ENCODE measurements at places on chromosomes 3 and 15.

DNA sequence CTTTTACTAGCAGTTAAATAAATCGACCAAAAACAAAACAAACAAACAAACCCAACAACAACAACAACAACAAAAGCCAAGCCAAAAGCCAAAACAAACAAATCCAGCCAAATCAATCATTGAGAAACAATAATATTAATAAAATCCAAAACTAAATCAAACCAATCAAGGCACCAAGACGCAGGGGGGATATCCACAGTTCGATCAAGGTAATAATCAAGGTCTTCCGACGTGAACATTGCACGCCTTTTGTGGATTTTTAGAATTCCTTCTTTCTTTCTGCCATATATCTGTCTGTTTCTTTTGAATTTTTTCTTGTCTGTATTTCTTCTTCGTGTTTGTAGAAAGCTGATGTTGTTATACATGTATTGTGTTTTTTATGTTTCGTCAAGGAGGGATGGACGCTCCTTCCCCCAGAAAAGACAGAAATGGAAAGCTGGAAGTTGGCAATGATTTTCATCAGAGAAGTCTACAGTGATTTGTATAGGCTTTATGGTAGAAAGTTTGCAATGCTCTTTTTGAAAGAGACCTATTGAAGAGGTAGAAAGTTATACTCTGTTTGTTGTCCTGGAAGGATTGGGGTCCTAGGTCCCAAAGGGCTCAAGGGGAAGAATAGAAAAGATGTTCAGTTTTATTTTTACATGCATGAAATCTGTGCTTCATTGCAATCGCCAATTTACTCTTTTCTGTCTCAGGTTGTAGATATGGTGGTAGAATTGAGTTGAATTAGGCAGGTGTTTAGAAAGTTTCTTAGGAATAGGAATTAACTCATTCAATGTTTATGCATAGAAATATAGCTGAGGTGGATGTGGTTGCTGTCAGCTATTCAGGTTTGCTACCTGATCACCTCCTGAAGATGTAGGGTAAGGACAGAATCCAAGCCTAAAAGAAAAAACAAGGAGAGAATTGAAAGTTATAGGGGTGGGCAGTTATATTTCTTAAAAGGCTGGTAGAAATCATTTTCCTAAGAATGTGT lies 1.2 kb downstream of the ARPP21 start:
- DNase-seq: no peak

DNA sequence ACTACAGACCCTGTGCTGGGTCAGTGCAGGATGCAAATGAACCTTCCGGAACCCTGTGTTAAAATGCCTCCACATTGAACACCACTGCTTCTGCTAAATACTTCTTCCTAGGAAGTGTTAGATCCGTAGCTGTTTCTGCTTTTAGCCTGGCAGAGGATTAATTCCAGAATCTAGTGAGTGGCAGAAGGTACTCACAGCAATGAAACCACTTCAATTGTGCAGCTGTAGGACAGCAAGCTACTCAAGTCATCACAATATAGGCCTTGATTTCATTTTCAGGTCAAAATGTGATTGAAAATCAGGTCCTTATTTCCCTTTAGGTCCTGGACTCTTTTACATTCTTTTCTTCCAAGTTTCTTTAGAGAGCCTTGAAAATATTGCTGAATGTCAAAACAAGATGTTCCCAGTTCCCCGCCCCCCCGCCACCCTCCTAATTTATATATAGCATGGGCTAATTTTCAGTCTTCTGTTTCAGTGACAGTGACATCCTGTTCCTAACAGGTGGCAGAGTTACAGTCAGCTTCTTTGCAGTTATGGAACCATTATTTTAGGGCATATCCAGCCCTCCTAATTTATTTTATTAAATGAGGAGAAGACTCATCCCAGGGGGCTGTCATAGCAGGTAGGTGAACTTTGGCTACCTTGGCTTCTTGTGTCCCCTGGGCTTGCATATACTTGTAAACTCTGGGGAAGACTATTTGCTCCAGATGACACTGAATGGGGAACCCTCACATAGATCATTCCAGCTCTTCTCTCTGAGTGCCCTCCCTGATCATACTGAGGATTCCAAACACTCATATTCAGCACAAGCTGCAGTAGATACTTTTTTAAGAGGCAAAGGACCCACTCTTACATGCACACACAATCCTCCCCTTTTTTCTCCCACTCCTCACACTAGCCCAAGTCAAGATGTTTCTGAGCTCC lies 28.0 kb upstream of the ARNT2 start:
- DNase-seq: no peak

DNA sequence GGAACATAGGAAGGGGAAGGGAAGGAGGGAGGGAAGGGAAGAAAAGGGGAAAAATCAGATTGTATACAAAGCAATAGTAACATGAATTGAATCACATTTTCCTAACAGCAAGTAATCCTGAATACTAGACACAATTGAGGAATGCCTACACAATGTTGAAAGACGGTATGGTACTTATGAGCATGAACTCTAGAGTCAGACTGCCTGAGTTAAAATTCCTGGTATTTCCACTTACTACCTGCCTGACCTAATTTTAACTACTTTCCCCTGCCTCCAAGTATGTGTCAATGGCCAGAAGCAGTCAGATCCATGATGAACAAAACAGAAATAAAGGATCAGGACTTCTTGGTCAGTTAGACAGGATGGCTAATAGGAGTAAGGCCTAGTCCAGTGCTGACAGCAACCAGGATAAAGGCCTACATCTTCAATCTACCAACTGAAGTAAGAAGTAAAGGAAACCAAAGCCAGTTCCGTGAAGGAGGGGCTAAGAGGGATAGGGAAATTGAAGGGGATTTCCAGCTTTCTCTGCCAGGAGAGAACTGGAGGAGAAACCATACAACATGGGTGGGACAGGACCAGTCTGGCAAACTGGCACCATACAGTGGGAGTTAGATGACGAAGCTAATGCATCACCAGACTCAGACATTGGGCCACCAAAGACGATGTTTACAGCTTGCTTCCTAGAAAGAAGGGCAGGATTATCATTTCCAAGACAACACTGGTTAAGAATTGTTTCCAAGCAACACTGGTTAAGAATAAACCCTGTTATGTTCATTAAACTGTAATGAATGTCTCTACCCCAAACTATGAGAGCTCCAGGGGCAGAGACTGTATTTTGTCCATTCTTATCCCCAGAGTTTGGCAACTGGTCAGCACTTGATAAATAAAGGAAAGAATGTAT lies 151.6 kb upstream of the UBE2E2 start:
- DNase-seq: no peak

DNA sequence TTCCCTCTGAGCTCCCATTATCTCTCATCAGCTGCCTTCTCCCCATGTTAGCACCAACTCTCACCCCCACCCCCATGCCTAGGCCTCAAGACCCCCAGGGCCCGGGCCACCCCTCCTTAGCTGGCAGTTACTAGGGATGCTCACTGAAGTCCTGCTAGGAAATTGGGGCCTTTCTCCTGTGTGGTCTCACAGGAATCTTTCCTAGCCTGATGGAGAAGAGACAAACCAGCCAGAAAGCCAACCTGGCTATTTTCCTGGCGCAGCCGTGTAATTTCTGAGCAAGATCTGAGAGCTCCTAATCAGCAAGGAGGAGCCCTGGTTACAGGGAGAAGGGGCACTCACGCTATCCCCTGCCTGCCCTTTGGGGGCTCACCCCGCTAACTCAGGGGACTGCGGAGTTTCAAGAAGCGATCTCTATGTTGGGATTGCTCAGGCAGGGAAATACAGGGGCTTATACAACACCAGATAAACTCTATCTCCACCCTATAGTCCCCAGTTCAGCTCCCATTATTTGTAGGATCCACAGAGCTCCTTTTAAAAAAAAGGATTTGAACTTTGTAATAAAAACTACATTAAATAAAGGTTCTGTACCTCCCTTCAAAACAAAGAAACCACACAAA lies 25.2 kb downstream of the NR2F2 start:
- DNase-seq: no peak

GRCh38 chr3:34780973-34781372 lies 858.4 kb upstream of the ARPP21 start:
- no peak for DNase-seq

DNA sequence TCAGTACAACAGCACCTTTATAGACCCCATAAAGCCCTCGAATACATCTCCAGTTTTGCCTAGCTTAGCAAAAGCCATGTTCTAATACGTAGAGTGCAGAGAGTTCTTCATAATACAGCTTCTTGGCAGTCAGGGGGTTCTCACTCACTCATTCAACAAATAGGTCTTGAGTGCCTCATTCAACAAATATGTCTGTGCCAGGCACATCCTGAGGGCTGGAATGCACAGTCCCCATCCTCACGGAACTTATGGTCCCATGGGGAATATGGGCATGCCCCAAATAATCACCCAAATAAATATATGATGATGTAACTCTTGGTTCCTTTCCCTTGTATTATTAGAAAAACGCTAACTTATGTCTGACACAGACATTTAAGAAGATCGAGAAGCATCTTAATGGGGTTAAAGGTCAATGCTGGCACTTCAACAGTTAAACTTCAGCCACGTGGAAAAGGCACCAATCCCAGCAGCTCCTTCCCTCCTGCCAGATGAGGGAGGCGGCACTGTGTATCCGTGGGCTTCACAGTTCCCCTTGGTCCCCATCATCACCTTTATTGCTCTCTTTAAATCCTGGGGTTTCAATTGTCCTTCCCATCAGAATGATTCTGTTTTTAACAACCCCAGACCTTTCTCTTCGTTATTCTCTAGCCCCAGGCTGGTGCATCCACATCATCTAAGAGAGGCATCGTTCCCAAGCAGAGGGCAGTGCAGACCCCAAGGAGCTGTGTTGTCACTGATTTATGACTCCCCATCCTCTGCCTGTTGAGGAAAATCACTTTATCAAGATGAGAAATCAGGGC lies 18.9 kb upstream of the SEMA5B start:
- DNase-seq: no peak

- DNase-seq: no peak
Measured at GRCh38 chr15:41730543-41730942, 43.7 kb upstream of the MAPKBP1 start.

DNA sequence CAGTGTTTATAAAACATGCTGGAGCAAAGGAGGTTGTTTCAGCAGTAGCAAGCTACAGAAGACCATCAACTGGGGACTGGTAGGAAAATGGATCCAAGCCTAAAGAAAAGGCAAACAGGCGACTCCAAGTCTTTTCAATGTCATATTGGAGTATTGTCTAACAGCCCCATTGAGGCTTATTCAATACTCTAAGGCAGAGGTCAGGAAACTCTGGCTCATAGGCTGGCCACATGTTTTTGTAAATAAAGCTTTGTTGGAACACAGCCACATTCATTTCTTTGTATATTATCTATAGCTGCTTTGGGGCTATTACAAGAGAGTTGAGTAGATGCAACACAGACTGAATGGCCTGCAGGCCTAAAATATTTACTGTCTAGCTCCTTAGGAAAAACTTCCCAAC lies 77.5 kb downstream of the RPL22L1 start:
- no peak for DNase-seq

GRCh38 chr3:107581230-107581629 lies 58.5 kb downstream of the BBX start:
- DNase-seq: no peak

DNA sequence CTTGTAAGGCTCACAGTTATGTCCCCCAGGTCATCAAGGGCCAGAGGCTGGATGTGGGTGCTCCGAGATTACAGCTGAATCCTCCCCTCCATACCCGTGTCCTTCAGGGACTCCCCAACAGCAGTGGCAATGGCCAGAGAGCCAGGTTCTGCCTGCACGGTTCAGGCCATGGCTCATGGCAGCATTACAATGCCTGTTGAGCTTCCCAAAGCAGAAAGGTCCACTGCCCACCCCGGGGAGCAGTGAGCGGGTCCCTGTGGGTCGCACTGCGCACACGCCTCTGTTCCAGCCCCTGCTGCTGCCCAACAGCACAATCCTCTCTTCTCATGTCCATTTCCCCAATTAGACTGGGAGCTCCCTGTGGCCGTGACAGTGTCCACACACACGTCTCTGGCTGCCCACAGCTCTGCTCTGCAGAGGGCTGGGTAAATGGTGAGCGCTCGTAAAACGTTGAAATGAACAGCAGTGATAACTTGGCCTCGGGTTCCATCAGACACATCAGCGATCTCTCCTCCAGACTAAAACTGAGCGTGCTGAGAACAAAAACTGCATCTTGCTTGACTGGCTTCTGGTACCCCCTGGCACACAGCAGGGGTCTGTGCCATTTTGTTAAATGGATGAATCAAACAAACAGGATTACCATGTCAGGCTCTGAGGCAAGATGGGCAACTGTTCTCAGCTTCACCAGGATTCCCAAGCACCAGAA lies 80.4 kb downstream of the VGLL4 start:
- DNase-seq: no peak

DNA sequence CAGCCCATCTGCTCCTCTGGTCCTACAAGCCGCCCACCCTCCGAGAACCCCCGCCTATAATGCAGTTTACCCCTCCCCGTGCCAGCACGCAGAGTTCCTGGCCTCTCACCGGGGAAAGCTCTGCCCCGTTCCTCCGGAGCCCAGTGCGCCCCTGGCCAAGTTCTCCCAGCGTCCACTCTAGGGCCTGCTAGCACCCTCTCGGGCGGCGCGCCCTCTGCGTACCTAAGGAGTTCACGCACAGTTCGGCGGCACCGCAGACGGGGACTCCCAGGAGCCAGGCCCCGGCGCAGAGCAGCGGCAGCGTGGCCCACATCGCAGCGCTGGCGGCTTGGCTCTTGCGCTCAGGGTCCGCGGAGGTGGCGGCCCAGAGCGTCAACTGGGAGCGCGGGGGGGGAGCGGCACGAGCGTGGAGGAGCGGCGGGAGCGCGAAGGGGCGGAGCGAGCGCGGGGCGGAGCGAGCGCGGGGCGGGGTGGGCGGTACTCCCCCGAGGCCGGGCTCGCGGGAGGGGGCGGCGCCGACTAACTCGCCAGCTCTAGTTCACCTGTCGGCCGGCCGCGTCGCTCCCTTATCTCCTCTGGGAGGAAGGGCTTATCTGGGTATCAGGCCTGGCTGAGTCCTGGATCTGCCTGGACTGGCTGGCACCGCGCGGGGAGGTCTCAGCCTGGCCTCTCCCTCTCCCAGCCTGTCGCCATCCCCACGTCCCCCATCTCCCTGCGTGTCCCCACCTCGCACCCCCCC lies at the start of gene CTSH:
CTSH (minus strand) TSS at position 378 of the 739 bp plus-strand sequence; CDS start at position 313, 65 bp downstream.
- DNase-seq: peak; percentile 78

GRCh38 chr3:101902041-101902440 lies 52.7 kb downstream of the NFKBIZ start:
- no peak for DNase-seq

GRCh38 chr15:88627463-88627862 lies 6.3 kb downstream of the AEN start:
- DNase-seq: no peak

DNA sequence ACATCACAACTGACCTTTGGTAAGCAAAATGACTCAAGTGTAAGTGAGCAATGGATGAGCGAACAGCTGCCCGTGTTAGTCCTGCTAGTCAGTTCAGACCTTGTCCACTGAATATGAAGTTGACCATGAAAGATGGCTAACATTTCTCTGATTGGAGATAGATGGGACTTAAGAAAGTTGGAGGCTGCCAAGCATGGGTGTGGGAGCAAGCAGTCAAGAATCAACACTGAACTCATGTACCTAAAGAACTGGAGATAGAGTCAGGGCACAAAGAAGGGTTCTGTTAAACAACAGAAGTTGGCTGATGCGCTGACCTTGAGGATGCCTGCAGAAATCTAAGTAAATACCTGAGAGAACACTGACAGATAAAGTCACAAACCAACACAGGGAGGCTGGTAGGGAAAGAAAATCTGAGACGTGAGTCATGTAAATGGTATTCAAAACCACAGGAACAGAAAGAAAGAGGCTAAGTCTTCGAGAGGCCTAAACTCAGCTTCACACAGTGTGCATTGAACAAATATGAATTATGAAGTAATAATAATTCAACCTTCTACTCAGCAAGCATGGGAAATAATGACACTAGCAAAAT lies 30.7 kb upstream of the ANPEP start:
- DNase-seq: no peak
